ENCODE measurements at places on chromosomes 2 and 18. TPM values are rescaled to one million over a fixed set of nuclear protein-coding genes. Genes with fewer than 3 reads are reported as not detected.

DNA sequence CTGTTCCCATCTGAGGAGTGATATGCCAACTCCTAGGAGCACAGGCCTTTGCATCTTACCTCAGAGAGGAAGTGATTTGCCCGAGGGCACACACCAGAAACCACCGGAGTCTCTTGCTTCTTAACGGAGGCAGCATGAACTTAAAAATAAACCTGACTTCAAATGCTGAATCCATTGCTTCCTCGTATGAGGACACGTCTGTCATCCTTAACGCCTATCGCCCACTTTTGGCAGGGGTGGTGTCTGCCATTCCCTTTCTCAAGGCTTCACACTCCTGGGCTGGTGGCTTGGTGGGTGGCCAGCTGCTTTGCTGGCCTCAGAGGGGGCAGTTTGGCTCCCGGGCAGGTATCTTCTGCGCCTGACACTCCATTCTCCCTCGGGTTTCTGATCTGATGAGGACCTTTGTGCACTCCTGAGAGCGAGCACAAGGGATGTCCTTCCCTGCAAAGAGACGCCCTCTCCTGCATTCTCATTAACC lies 1.1 kb upstream of the PREB start:
- H3K4me3 ChIP-seq, result no peak overlapping the region
- H3K27ac ChIP-seq, result no peak overlapping the region
- peaks cover 21% of the 10 kb centered on the region for H3K36me3 ChIP-seq
- peaks cover 12% of the 10 kb centered on the region for H3K4me1 ChIP-seq

Gene CENPA
- not detected for total RNA-seq

Gene KCNK3
- total RNA-seq, result 8.3 TPM

Gene SCN9A
- 6.2 TPM for total RNA-seq

DNA sequence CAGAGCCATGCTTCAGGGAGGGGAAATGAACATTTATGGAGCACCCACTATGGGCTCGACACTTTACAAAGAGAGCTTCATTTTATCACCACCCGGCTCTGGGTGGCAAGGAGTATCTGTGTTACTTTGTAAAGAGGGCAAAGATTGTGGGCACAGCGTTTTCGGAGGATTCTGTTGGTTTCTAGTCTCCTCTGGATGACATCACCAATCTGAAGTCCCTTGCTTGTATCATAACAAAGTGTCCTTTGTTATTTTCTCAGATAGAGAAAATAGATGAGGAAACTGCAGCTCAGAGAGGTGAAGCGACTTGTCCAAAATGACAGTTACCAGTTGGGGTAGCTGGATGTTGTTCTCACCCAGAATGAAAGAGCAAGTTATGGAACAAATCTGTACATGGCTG lies 162.8 kb downstream of the GLI2 start:
- no peaks in the 10 kb centered on the region for H3K4me1 ChIP-seq
- no peak overlapping the region for H3K27ac ChIP-seq
- no peaks in the 10 kb centered on the region for H3K27me3 ChIP-seq
- DNase-seq, result no peak
- no peaks in the 10 kb centered on the region for H3K36me3 ChIP-seq

DNA sequence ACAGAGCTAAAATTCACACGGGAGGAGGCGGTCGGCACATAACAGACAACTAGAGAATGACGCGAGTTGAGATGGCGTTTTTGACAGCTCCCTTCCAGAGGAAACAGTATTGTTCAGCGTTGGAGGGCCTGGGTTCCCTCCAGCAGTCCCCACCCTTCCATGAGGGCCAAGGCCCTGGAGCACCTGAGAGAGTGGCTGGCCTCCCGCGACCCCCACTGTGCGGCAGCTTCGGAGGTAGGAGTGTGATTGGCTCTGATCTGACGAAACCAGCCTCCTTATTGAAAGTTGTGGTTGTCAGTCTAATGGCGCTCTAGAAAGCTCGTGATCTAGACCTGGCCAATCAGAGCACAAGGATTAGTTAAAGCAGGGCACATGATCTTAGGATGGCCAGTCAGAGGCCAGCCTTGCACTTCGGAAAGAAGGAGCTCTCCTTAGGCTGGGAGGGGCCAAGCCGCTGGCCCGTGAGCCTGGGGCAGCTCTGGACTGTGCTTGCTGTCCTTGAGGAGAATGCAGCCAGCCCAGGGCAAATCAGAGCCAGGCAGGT lies 104.5 kb upstream of the CELF4 start:
- no peaks in the 10 kb centered on the region for H3K27me3 ChIP-seq
- DNase-seq, result no peak
- no peaks in the 10 kb centered on the region for H3K4me1 ChIP-seq
- H3K27ac ChIP-seq, result no peak overlapping the region
- H3K36me3 ChIP-seq, result no peaks in the 10 kb centered on the region

- H3K27ac ChIP-seq, result no peak overlapping the region
- no peak overlapping the region for H3K4me3 ChIP-seq
- no peak for DNase-seq
Measured at GRCh38 chr2:66604326-66604725, 169.4 kb downstream of the MEIS1 start.

GRCh38 chr2:185219981-185220380 lies 518.6 kb upstream of the FSIP2 start:
- no peak overlapping the region for H3K27ac ChIP-seq
- no peak for DNase-seq

DNA sequence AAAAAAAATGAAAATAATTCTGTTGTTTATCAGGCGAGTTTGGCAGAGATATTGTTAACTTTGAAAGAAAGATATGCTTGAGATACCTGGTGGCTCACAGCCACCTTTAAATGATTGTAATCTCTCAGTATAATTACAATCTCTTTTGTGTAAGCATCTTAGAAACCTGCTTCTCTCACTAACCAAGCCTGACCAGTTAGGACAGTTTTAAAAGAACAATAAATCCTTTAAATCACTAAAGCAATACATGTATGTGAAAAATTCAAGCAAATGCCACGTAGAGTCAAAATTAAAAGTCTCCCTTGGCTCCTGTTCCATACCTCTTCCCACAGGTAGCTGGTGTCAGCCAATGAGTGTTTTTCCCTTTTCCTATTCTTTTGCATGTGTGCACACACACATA lies 15.7 kb upstream of the SGPP2 start:
- peak overlapping the region; percentile 36 for H3K27ac ChIP-seq
- DNase-seq, result no peak
- H3K4me1 ChIP-seq, result peaks cover 20% of the 10 kb centered on the region
